ENCODE measurements at places on chromosomes 3 and 15. TPM values are rescaled to one million over a fixed set of nuclear protein-coding genes. Genes with fewer than 3 reads are reported as not detected.

MYL3 gene
- 6.8 TPM for total RNA-seq

PRRT3 gene
- 8.3 TPM for total RNA-seq

RLBP1 gene
- not detected for total RNA-seq

PSTPIP1 gene
- total RNA-seq: not detected

GRCh38 chr3:30342318-30343060 is 263.9 kb upstream of the TGFBR2 start:
- H3K27ac ChIP-seq: no peak overlapping the region
- H3K4me1 ChIP-seq: peaks cover 11% of the 10 kb centered on the region
- no peak for DNase-seq
- no peaks in the 10 kb centered on the region for H3K36me3 ChIP-seq
- no peaks in the 10 kb centered on the region for H3K27me3 ChIP-seq

- H3K27me3 ChIP-seq: no peaks in the 10 kb centered on the region
- no peak overlapping the region for H3K4me3 ChIP-seq
- H3K4me1 ChIP-seq: peaks cover 4% of the 10 kb centered on the region
These were observed 19.5 kb downstream of the TMOD2 start for GRCh38 chr15:51770902-51771301.

Data from mesothelial cell of epicardium (in vitro differentiated cells).